NCI-H1694 (cell line): ENCODE measurements at places on chromosomes 3 and 15.

DNA sequence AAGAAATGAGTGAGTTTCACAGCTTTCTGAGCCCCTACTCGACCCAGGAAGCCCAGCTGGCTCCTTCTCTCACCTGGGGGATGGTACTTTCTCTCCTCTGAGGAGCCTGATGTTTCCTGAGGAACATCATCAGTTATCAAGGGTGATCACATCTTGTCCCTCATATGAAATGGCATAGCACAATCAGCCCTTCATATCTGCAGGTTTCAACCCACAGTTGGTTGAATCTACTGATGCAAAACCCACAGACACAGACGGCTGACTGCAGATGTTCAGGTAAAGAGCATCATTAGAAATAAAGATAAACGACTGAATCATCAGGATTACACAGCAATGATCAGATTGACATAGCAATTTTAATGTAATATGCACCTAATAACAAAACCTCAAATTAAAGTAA, 93.6 kb upstream of the OSTN start:
- no peak for DNase-seq

DNA sequence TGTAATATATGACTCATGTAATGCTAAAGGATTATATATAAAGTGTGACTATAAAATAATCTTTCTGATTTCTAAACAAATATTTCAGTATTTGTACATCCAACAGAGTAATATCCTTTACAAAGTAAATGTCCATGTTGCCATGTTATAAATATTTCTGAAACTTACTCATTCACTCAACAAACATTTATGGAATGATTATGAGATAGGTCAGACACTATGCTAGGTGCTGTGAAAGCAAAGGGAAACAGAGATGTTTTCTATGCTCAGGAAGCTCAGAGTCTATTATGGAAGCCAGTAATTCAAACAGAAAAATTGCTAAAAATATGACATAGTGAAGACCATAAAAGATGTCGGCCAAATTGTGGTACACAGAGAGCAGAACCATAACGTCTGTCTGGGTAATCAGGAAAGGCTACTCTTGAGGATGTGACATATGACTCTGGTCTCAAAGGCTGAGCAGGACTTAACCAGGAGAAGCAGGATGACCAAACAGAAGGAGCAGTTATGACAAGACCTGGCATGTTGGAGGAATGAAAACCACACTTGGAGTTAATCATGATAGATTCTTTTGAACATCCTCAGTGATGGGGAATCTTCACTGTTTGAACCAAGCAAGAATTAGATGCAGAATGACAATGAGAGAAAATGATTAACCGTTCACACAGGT, 39.0 kb upstream of the MYO5C start:
- DNase-seq = no peak

DNA sequence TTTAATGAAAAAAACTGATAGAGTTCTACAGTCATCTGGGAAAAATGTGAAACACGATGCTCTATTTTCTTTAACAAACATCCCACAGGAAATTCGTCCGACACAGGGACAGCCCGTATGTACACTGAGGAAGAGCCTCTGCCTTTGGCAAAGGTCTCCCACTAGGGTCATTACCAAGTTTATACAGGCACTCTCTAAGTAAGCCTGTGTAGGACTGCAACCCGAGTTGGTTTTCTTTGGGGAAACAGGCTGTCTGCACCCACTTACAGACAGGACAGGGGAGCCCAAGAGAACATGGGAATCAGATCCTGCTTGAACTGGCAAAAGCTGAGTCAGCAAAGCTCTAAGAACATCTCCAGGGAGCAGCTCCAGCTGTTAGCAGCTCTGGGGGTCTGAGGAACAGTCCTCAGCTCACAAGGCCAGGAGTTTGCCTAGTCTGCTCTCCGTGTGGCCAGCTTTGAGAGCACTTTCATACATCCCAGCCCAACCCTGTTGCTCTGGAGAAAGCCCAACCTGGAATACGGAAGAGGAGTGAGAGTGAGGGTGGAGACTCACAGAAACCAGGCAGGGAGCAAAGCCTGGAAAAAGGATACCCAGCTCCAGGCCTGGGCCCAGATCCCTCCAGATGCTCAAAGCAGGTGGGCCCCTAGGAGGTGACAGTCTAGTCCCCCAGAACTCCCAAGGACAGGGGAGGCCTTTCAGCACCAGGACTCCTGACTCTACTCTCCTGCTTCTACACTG, 1.9 kb downstream of the TBC1D2B start:
- DNase-seq = peak; percentile 23

DNA sequence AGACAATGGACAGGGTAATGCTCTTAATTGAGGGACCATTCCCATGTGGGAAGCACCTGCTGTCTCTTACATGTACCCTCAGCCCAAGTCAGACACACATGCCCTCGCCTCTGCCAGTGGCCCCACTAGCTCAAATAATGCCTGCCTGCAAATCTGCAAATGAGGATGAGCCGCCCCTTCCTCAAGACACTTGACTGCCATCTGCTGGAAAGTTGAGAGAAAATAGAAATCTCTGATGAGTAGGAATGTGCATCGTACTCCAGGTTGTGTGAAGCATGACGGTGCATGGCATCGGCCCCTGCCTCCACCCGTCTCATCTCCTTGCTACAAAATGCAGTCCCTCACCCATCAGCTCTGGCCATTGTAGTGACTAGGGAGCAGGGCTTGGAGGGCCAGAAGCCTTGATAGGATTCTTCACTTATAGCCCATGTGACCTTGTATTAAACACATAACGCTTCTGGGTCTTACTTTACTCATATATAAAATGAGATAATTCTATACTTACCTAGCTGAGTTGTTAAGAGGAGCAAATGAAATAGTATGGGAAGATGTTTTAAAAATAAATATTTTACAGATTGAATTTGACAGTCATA, 6.3 kb upstream of the SCN5A start:
- DNase-seq = no peak

- no peak for DNase-seq
These were observed 310.4 kb downstream of the ERC2 start for GRCh38 chr3:56157693-56158362.

- DNase-seq = no peak
These were observed 396.6 kb downstream of the NAALADL2 start for GRCh38 chr3:175255698-175256097.

DNA sequence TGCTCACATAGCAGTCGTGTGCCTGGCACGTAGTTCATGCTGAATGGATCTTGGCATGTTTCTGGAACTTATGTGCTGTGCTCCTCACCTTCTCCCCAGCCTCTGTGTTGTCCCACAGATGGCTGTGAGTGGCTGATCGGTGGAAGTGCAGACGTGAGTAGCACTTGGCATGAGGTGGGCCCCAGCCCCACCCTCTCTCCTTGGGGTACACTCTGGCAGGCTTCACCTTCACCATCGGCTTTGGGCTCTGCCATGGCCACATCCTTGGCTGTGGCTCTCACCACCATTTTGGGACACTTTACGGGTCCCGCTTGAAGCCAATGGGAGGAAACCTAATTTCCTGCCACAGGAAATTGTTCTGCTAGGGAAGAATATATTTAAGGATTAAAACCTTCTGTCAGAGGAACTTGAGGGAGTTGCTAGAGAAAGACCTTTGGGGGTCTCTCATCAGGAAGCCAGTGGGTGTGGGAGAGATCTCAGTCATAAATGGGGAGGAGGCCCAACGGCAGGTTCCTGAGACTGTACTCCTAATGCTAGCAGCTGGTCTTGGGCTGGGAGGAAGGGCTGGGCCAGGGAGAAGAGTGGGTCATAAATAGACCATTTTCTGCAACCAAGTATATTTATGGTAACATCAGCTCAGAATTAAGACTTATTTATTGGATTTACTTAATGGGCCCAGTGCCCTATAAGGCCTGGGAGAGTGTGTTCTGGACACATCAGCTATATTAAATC, 92.3 kb downstream of the SMAD3 start:
- DNase-seq = no peak

- DNase-seq = no peak
These were observed 127.5 kb downstream of the OSBPL10 start for GRCh38 chr3:31853580-31853979.

DNA sequence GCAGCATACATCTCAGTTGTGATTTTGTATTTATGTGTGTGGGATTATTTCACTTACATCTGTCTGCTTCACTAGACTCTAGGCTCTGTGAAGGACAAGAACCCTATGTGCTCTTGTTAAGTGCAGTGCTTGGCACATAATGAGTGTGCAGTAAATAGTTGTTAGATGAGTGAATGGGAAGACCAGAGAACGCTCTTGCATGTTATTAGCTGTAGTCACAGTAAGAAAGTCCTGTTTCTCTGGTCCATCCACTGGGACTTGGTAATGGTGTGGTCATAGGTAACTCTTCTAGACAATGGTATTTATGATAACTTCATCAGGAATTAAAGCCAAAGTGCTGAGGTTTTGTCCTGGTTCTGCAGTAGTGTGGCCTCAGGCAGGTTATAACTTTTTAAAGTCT, 1.4 kb upstream of the AQP9 start:
- no peak for DNase-seq

DNA sequence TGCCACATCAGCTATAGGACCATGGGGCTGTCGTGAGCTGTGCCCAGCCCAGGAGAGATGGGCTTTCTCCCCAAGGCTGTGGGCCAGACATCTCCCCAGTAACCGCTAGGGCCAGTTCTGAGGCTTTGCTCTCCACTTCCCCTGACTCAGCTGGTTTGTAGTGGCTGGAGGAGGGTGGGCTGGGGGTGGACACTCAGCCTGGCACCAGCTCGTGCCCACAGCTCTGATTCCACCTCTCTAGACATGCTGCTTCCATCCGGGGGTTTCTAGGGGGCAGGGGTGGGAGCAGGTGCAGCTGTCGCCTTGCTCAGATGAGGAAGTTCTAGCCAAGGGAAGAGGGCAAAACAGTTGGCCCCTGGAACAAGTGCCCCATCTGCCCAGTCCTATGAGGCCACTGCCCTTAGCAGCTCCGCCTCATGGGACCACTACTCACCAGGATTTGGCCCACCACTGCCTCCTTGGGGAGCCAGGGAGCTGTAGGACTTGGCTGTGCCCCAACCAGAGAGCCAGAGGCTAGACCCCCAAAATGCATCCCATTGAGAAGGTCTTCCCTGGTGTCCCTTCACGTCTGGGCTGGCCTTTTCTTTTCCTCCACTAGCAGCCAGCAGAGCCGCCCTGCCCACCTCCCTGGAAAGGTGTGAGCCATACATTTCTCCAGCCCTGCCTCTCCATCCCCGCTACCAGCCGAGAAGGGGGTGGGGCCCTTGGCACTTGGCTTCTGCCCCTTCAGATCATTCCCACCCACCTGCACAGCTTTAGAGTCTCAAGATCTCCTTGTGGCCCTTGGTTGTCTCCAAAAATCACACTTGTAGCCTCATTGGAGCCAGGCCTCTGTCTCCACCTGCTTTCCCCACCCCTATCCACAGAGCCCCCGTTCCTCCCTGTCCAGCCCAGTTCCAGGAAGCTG, 9.9 kb downstream of the GLYCTK start:
- DNase-seq = no peak

GRCh38 chr15:62099094-62099601, 32.4 kb downstream of the C2CD4A start:
- no peak for DNase-seq

DNA sequence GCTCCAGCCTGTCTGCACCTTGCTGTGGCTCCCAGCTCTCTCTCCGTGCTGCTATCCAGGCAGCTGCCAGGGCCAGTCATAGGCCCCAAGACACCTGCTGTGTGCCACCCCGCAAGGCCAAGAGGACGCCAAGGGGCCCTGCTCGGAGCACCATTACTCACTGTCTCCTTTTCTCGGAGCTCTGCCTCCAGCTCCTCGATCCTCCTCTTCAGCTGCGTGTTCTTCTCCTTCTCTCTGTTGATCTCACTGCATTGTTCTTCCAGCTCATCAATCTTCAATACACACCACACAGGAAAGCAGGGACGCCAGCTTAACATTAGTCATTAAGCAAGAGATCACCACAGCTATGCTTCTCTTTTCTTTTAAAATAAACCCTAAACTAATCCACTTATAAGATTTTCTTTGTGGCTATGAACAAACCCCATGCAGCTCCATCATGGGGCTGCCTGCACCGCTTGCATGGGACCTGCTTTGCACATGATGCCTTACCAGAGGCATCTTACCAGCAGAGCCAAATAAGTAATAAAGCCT, 42.6 kb downstream of the WHAMM start:
- DNase-seq = no peak

- DNase-seq = no peak
These were observed 193.2 kb downstream of the GOLGA6L6 start for GRCh38 chr15:20348291-20348899.

DNA sequence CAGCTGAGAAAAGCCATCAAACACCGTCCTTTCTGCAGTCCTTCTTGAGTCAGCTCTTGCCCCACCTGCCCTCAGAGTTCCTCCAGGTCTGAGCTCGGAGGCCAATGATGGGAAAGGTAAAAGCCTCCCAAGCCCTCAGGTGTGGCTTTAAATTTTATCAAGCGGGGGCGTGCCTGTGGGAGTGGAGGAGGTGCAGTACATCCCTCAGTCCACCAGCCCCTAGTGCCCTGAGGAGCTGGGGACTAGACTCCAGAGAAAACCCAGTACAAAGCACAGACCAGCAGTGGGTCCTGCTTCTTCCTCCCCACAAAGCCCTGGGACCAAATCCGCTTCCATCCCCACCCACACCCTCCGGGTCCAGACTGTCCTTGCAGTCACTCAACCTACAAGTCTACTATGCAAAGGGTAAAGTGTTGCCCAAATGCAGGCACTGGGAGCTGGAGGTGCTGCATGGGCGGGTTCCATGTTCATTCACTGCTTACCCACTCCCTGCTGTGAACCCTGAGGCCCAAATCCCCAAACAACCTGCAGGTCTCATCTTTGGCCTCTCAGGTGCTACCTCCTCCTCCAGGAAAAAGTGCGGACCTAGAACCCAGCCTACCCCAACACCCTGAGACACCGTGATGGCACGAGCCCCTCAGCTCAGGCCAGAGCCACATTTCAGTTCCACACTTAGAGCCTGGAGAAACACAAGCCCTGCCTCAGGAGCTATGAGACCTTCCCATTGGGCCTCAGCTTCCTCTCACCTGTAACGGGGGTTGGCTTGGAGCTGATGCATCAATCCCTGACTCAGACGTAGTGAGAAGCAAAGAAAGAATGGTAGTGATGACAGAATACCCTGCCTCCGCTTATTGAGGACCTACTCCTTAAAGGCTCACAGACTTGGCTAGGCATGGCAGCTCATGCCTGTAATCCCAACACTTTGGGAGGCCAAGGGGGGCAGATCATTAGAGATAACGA, 2.4 kb downstream of the PFKFB4 start:
- no peak for DNase-seq
